ENCODE measurements at places on chromosomes 3 and 15. TPM values are rescaled to one million over a fixed set of nuclear protein-coding genes. Genes with fewer than 3 reads are reported as not detected.

DNA sequence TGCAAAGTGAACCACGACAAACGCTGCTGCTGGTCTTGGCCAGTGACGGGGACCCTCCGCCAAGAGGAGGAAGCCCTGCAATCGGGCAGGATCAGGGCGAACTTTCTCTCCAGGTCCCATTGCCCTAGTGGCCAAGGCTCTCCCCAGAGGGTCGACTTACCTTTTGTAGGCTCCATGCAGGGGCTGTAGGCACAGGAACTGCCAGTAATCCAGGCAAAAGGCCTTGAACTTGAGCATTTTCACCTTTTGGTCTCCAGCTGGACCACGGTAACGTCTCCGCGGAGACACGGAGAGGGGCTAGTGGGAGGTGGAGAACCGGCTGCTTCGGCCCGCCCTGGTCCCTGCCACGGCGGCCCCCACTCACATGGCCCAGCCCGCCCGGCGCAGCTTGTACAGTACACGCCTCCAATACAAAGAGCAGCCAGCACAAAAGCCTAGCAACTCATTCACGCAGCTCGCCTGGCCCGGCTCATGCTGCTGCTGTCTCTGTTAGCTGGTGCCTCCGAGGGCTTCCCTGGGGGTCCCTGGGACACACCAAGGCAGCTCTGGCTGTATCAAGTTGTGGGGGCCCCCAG lies 31.0 kb downstream of the IQSEC1 start:
- no peak overlapping the region for H3K27ac ChIP-seq
- no peaks in the 10 kb centered on the region for H3K27me3 ChIP-seq
- peak; percentile 68 for DNase-seq

Gene INKA1
- 6.3 TPM for total RNA-seq

- peaks cover 15% of the 10 kb centered on the region for H3K4me1 ChIP-seq
- H3K27me3 ChIP-seq: no peaks in the 10 kb centered on the region
- no peaks in the 10 kb centered on the region for H3K36me3 ChIP-seq
- no peak overlapping the region for H3K27ac ChIP-seq
- no peak for DNase-seq
Measured at GRCh38 chr15:90104551-90104950, 2.3 kb upstream of the IDH2 start.

DNA sequence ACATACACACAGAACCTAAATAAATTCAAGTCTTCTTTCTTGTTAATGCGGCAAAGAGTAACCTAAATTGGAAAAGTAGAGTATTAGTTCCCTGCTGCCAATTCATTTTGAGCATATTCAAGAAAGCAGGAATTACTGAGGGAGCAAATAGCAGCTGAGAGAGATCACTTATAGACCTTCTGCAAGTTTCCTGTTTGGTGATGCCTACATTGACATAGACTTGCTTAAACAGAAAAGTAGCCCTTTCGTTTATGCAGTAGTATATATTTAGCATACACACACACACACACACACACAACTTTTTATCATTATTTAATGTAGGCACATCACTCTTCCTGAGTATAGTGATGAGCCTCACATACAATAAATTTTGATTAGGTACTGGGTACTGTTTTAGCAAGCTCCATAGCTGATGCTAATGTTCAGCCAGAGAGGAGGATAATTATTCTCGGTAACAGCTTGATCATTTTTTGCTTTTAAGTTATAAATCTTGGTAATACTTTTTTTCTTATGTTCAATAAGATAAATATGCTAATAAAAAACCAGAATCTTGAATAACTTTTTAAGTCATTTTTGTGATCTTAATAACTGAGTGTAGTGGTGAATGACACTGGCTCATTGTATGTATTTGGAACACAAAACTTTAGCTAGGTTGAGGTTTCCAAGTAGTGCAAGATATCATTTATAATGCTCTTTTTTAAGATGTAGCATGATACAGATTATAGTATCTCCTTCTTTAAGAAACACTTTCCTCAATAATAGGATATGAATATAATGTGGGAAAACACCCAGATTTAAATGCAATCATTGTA lies 174.7 kb downstream of the MBNL1 start:
- no peaks in the 10 kb centered on the region for H3K27me3 ChIP-seq
- H3K27ac ChIP-seq: peak overlapping the region; percentile 0
- no peak overlapping the region for H3K4me3 ChIP-seq
- peaks cover 68% of the 10 kb centered on the region for H3K4me1 ChIP-seq
- no peak for DNase-seq
- peaks cover 28% of the 10 kb centered on the region for H3K36me3 ChIP-seq

GRCh38 chr3:98099848-98100247 lies 12.9 kb downstream of the OR5AC2 start:
- H3K36me3 ChIP-seq: no peaks in the 10 kb centered on the region
- DNase-seq: no peak
- no peaks in the 10 kb centered on the region for H3K27me3 ChIP-seq
- no peaks in the 10 kb centered on the region for H3K4me1 ChIP-seq
- no peak overlapping the region for H3K4me3 ChIP-seq

Gene CPA3
- total RNA-seq: 14.3 TPM

GRCh38 chr3:14791343-14791945 lies 27.3 kb upstream of the FGD5 start:
- no peak overlapping the region for H3K4me3 ChIP-seq
- no peaks in the 10 kb centered on the region for H3K27me3 ChIP-seq
- H3K27ac ChIP-seq: no peak overlapping the region
- H3K4me1 ChIP-seq: peaks cover 4% of the 10 kb centered on the region

GRCh38 chr3:32614956-32615355 lies 44.3 kb upstream of the DYNC1LI1 start:
- no peak for DNase-seq
- no peaks in the 10 kb centered on the region for H3K36me3 ChIP-seq
- no peaks in the 10 kb centered on the region for H3K4me1 ChIP-seq
- no peaks in the 10 kb centered on the region for H3K27me3 ChIP-seq
- H3K27ac ChIP-seq: no peak overlapping the region

DNA sequence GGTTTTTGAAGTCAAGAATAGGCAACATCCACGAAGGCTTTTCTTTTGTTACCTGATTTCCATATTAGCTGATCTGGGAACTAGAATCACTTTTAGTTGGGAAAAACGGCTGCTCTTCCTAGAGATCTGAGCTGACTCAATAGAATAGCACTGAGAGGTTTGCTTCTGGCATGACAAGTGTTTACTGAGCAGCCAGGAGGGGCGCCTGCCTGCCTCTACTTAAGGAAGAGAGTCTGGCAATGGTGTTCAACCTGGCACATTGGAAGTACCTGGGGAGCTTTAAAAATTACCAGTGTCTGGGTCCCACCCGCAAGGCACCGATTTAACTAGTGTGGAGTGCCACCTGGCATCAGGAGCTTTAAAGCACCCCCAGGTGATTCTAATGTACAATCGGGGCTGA lies 34.4 kb downstream of the FAM43A start:
- DNase-seq: no peak
- H3K27me3 ChIP-seq: no peaks in the 10 kb centered on the region
- no peak overlapping the region for H3K27ac ChIP-seq
- H3K36me3 ChIP-seq: no peaks in the 10 kb centered on the region
- H3K4me3 ChIP-seq: no peak overlapping the region

GRCh38 chr15:68326711-68327354 lies 49.3 kb downstream of the FEM1B start:
- H3K27ac ChIP-seq: no peak overlapping the region
- no peak for DNase-seq
- no peak overlapping the region for H3K4me3 ChIP-seq
- no peaks in the 10 kb centered on the region for H3K36me3 ChIP-seq

GRCh38 chr3:160837394-160837980 lies 81.5 kb downstream of the PPM1L start:
- H3K4me1 ChIP-seq: no peaks in the 10 kb centered on the region
- H3K27me3 ChIP-seq: no peaks in the 10 kb centered on the region
- H3K27ac ChIP-seq: no peak overlapping the region
- no peaks in the 10 kb centered on the region for H3K36me3 ChIP-seq
- no peak for DNase-seq
- no peak overlapping the region for H3K4me3 ChIP-seq

GRCh38 chr3:74561881-74562280 lies 52.6 kb downstream of the CNTN3 start:
- no peaks in the 10 kb centered on the region for H3K4me1 ChIP-seq
- H3K27me3 ChIP-seq: no peaks in the 10 kb centered on the region
- H3K4me3 ChIP-seq: no peak overlapping the region
- no peaks in the 10 kb centered on the region for H3K36me3 ChIP-seq

GRCh38 chr15:98888820-98889479 lies 118.6 kb downstream of the PGPEP1L start:
- no peak overlapping the region for H3K27ac ChIP-seq
- DNase-seq: no peak
- H3K4me3 ChIP-seq: no peak overlapping the region
- H3K36me3 ChIP-seq: no peaks in the 10 kb centered on the region

GRCh38 chr3:114827495-114827894 lies 319.6 kb downstream of the ZBTB20 start:
- no peak overlapping the region for H3K27ac ChIP-seq
- no peak for DNase-seq
- no peaks in the 10 kb centered on the region for H3K36me3 ChIP-seq
- no peak overlapping the region for H3K4me3 ChIP-seq
- no peaks in the 10 kb centered on the region for H3K4me1 ChIP-seq

GRCh38 chr15:94674296-94674695 lies 442.9 kb downstream of the MCTP2 start:
- H3K4me1 ChIP-seq: peaks cover 12% of the 10 kb centered on the region
- H3K27ac ChIP-seq: no peak overlapping the region
- no peaks in the 10 kb centered on the region for H3K27me3 ChIP-seq
- no peak for DNase-seq
- no peak overlapping the region for H3K4me3 ChIP-seq

GRCh38 chr3:132638706-132639105 lies 20.9 kb downstream of the ACAD11 start:
- H3K4me1 ChIP-seq: no peaks in the 10 kb centered on the region
- H3K27me3 ChIP-seq: no peaks in the 10 kb centered on the region
- no peaks in the 10 kb centered on the region for H3K36me3 ChIP-seq
- no peak overlapping the region for H3K4me3 ChIP-seq
- H3K27ac ChIP-seq: no peak overlapping the region

GRCh38 chr3:151174351-151174750 lies 28.7 kb downstream of the GPR171 start:
- H3K4me3 ChIP-seq: no peak overlapping the region
- no peak overlapping the region for H3K27ac ChIP-seq
- H3K27me3 ChIP-seq: no peaks in the 10 kb centered on the region
- peaks cover 7% of the 10 kb centered on the region for H3K4me1 ChIP-seq
- DNase-seq: no peak
- no peaks in the 10 kb centered on the region for H3K36me3 ChIP-seq

GRCh38 chr3:114378760-114379159 lies 84.9 kb downstream of the TIGIT start:
- no peak overlapping the region for H3K4me3 ChIP-seq
- no peaks in the 10 kb centered on the region for H3K27me3 ChIP-seq
- no peaks in the 10 kb centered on the region for H3K36me3 ChIP-seq
- no peak overlapping the region for H3K27ac ChIP-seq
- DNase-seq: no peak

Gene GABRG3
- total RNA-seq: 0.23 TPM

Gene PYGO1
- total RNA-seq: 10.4 TPM

- no peak overlapping the region for H3K4me3 ChIP-seq
- DNase-seq: no peak
- H3K36me3 ChIP-seq: no peaks in the 10 kb centered on the region
- no peaks in the 10 kb centered on the region for H3K27me3 ChIP-seq
Measured at GRCh38 chr15:100728371-100729201, 126.2 kb downstream of the ASB7 start.

Gene ADAMTSL3
- 10.5 TPM for total RNA-seq

DNA sequence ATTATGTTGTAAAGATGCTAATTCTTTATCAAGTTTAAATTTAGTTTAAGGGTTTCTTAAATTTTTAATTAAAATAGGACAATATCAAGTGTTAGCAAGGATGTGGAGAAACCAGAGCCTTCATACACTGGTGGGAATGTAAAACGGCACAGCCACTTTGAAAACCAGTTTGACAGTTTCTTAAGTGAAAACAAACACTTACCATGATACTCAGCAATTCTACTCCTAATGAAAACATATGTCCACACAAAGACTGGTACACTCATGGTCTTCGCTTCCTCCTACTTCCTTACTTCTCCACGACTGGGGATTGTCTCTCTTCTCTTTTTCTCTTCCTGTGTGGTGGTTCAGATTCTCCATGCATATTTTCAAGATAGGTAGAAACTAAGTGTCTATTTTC lies 9.2 kb downstream of the SKIC8 start:
- H3K4me1 ChIP-seq: no peaks in the 10 kb centered on the region
- DNase-seq: no peak
- H3K36me3 ChIP-seq: no peaks in the 10 kb centered on the region
- H3K27ac ChIP-seq: no peak overlapping the region
- no peak overlapping the region for H3K4me3 ChIP-seq

GRCh38 chr15:73809728-73810501 lies 56.8 kb upstream of the INSYN1 start:
- no peaks in the 10 kb centered on the region for H3K4me1 ChIP-seq
- no peak overlapping the region for H3K27ac ChIP-seq
- H3K4me3 ChIP-seq: no peak overlapping the region
- no peaks in the 10 kb centered on the region for H3K36me3 ChIP-seq
